ENCODE measurements at places on chromosomes 3 and 15.

GRCh38 chr3:64271631-64272030 lies 46.4 kb upstream of the PRICKLE2 start:
- DNase-seq = peak; percentile 53

DNA sequence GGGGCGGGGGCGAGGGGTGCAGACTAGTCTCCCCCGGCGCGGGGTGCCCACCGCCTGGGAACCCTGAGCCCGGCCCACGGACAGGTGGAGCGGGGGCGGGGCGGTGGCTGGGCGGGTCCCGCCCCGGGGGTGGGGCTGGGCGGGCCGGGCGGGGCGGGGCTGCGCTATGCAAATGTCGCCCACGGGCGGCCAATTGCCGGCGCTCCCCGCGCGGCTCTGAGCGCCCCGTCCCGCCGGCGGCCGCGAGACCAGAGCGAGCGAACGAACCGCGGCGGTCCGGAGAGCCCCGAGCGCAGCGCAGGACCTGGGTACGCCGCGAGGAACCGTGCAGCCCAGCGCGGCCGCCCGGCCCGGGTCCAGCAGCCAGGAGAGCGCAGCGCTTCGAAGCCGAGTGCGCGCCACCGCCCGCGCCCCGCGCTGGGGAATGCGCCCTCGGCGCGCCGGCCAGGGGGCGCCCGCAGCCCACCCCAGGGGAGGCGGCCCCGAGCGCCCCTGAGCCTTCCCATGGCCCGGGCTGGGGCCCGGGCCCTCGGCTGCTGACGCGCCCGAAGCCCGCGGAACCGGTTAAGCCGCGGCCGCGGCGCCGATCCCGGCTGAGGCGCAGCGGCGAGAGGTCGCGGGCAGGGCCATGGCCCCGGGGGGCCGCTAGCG lies at the start of gene SEMA3F:
Gene SEMA3F (plus strand): TSS at position 485 of the 651 bp plus-strand sequence. CDS start 4,299 bp downstream, outside the sequence.
- peak; percentile 85 for DNase-seq

DNA sequence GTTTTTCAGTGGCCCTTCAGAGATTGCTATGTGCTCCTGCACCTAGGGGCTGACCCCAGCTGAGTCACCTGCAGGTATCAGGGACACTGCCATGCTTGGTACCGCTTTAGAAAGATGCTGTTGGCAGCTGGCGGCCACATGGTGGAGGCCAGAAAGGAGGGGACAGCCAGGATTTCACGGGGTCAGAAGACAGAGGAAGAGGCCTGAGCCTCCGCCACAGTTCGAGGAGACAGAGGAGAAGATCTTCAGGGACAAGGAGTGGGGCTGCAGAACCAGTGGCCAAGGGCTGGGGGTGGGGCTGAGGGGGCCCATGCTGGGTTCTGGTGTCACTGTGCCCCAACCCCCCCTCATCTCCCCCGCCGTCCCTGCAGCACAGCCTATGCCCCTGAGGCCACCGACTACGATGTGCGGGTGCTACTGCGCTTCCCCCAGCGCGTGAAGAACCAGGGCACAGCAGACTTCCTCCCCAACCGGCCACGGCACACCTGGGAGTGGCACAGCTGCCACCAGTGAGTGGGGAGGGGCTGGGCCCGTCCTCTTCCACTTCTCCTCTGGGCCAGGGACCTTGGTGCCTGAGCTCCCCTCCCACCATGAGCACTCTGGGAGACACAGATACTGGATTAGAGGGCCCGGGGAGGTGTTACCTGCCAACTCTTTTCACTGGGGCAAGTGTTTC lies 19.9 kb downstream of the LOXL1 start:
- DNase-seq = no peak

DNA sequence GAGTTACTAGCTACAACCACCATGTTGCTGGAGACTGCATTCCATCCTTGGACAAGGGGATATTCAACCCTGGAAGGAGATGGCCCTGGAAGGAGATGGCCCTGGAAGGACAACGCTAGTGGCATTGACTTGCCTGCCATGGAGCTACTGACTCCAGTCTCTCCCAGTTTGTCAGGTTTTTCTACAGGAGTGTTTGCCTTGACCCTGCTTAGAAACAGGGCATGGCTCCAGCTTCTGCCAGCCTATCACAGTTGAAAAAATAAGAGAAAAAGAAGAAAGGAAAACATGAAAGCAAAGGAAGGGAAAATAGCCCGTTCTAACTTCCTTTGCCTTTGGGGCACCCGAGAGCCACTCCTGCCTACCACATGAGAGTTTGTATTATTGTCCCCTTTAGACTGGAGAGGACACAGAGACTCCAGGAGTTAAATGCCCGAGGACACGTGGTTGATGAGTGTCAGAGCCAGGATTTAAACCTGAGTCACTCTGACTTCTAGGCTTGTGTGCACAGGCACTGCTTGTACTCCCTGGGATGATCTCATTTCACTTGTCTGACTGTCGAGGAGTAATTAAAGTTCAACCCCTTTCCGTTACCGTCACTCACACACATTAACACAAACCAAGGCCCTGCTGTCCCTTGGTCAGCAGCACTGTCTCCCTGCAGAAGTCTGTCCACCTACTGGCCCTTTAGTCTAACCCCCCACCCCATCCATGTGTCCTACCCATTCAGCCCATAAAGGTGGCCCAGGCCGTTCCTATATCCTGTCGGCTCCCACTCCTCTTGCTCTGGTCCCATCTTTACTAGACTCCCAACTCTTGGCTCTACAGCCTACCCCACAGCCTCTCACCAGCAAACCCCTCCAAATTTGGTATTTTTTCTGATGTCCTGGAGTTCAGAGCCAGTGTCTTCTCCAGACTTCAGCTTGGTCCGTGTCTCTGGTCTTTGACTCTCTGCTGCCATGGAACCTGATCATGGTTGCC lies 46.1 kb downstream of the C2CD4A start:
- DNase-seq = no peak

GRCh38 chr3:143849854-143850549 lies 1.7 kb upstream of the SLC9A9 start:
- no peak for DNase-seq

GRCh38 chr15:61309031-61309511 lies 80.0 kb upstream of the RORA start:
- no peak for DNase-seq

GRCh38 chr3:115072265-115073021 lies 74.6 kb downstream of the ZBTB20 start:
- no peak for DNase-seq

DNA sequence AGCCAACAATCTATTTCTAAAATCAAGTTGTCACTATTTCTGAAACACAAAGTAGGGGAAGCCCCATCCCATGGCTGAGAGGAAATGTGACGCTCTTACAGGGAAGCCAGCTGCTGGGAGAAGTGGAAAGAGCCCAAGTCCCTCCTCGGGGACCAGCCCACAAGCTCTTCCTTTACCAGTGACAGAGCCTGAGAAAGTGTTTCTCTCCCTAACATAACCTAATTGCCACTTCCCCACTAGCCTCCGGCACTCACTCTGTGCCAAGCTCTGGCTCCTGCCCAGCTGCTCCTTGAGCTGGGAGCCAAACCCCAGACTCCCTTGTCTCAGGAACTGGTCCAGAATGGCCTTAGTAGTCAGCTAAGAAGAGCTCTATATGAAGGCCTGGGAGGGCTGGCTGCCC lies 42.9 kb downstream of the TNFAIP8L3 start:
- no peak for DNase-seq

DNA sequence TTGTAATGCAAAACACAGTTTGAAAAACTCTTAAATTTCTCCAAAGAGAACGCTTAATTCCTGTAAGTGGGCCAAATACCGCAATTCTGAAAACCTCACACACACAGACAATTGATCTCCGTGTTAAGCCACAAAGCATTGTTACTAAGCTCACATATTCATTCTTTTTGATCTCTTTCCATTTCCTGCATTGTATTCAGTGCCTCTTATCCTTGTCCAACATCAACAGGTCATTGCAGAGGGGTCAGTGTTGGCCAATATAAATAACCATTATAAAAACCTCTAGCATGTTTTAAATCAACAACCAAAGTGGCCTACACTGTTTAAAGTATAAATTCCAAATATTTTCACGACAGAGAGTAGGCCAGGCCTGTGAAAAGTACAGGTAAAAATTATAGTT lies 171.1 kb downstream of the PDZRN3 start:
- DNase-seq = no peak

DNA sequence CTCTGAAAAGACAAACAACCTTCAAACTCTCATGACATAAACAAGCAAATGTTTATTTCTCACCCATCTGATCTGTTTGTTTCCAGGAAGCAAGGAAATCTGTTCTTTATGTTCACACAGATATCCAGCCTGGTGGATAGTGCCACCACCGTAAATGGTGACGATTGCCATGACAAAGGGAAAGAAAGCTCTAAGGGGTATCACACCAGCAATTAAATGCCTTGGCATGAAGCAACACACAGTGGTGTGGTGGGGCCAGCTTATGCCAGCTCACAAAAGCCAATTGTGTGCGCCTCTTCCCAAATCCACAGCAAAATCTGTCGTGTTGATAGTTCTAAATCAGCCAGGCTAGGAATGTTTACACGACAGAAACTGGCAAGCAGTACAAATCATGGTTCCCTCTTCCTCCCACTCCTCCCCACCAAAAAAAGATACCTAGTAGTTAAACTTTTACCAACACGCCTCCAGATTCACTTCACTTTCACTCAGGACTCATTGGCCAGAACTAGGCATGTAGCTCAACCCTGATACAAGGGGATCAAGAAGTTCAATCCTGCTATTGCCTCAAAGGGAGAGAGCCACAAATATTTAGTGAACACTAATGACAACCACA lies 189.2 kb upstream of the SLCO3A1 start:
- DNase-seq = no peak

DNA sequence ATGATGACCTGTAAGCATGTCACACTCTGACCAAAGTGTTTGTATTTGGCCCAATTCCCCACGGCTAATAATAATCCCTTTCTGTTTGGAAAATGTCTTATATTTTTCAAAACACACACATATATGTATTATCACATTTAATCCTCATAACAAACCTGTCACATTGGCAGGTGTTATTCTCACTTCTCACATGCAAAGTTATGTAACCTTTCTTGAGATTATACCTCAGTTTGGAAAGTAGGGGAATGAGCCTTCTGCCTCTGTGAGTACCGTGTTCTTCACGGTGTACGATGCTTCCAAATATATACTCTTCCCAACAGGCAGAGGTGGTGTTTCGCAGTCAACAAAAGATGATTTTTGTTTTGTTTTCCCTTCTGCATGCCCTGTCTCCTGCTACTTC lies 205.6 kb downstream of the TP63 start:
- no peak for DNase-seq

- DNase-seq = no peak
These were observed 176.9 kb upstream of the STT3B start for GRCh38 chr3:31355807-31356206.

DNA sequence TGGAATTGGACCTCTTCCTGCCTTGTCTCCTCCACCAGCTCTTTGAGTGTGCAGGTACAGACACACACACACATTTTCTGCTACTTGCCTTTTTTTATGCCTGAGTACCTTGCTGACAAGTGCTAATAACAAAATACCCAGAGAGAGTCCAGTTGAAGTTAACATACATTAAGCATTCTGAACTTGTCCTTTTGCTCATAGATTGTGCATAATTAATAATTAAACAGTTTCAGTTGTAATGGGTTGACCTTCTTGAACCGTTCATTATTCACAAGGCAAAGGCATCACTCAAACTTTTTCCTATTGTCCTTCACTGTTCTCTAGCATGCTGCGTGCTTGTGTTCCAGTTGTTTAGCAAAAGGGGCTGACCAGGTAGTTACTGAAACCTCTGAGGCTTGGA lies 59.6 kb upstream of the SKOR1 start:
- DNase-seq = no peak

GRCh38 chr15:101178931-101179330 lies 72.9 kb downstream of the CHSY1 start:
- peak; percentile 79 for DNase-seq

- no peak for DNase-seq
These were observed 91.1 kb downstream of the LINGO1 start for GRCh38 chr15:77541421-77542181.

DNA sequence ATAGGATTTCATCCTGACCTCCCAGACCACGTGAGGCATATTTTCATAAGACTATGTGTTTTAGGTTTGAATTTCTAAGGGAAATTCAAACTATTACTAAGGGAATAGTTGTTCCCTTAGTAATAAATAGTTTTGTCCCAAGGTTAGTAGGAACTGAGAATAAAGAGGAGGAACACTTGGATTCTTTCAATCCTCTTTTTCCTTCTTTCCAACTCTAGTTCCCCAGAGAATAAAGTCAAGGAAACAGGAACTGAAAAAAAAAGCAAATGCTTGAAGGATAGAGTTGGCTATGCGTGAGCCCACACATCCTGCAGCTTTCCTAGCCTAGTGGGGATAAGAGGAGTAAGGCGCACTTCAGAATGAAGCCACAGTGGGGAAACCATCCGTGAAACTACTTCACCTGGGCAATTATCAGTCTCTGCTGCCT lies 312.1 kb upstream of the TGFBR2 start:
- DNase-seq = no peak

DNA sequence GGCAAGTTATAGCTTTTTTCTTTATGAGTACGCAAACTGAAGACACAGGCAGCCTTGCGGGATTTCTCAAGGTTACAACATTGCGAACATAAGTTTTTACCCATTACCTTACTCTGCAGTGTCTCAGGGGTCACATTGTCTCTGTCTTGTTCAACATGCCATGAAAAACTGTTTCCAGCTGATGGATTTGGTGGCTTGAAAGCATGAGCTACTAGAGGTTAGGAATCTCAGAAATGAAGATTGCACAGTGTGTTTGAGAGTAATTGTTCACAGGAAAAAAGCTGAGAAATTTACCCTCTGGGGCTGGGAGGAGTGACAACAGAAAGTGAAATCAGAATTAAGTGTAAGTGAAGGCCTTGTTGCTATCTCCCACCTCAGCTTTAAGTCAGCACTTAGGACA lies 568.6 kb downstream of the TAFA4 start:
- no peak for DNase-seq

DNA sequence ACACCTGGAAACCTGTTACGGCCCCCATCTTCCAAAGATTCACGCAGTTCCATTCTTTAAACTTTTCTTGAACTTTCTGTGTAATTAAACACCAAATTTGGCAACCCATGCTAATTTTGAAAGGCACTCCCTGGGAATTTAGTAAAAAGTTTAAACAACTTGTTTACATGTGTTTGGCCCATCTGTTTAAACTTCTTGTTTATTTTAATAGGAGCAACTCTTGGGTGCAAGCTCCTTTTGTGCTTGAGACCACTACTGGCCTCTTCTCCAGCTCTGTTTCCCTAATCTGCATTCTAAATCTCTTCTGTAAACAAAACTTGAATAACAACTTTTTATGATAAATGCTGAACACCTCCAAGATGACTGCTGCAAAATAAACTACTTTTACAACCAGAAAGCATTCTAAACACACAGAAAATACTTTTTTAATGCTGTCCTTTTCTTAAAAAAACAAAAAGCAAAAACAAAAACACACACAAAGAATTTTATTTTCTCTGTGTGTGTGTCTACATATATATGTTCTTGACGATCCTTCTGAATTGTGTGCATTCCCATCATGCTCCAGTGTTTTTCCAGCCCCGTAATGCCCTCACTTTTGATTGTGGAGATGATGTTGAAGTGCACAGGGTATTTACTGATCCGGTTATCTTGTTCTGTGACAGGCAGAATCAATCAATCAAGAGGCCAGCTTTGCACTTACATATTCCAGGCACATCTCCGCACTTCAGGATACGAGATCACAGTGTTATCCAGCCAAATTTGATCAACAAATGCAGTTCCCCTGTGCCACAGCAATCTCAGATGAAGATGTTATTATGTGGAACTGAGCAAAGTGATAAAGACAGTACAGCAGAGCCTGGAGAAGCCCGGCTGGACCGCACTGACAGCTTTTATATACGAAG lies 416.9 kb downstream of the FOXP1 start:
- no peak for DNase-seq

GRCh38 chr3:107619549-107619948 lies 96.8 kb downstream of the BBX start:
- no peak for DNase-seq

All from hematopoietic multipotent progenitor cell treated with erythropoietin and hydrocortisone succinate and interleukin-3 and kit ligand, for 4 days (in vitro differentiated cells).